MG63 (cell line): ENCODE measurements at places on chromosomes 2 and 18. TPM values are rescaled to one million over a fixed set of nuclear protein-coding genes. Genes with fewer than 3 reads are reported as not detected.
A peak's percentile ranks its signal among the peaks of the same experiment; 100 is the strongest.

- no peak for DNase-seq
Measured at GRCh38 chr2:240663546-240664190, 19.0 kb downstream of the AQP12B start.

DNA sequence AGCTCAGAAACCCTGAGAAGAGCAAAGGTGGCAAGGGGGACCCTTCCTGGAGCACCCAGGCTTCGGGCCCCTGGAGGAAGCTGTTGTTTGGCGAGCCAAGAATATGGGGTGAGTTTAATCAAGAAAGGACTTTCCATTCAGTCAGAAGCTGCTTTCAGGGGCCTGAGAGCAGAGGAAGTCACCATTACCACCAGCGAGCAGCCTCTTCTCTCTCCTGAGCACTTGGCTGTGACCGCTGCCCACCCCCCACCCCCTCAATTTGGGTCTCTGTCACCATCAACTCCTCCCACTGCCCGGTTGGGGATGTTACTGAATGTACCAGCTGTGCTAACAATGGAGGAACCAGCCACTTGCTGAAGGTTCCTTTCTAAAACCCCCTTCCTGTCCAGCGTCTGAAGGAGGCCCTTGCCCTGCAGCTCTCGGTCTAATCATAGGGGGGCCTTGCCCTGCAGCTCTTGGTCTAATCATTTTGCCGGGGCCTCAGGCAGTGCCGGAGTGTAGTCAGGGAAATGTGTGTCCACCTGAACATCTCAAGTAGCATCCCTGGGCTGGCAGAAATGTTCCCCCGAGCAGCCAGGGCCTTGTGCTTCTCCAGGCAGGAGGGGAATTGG lies 943 bp downstream of the INPP5D start:
- no peak for DNase-seq

DNA sequence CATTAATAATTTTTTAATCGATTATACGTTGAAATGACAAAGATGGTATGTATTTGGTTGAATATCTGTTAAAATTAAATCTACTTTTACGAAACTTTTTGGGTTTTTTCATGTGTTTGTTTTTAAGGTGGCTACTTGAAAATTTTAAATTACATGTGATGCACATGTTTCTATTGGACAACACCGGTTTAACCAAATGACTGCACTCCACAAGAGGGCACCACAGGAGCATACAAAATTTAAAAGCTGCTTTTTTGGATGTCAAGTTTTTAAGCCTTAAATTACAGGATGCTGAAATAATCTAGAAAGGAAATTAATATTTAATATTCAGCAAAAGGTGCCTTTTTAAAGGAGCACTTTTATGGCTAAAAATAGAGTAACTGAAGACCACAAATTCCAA lies 98.7 kb downstream of the ACVR1 start:
- DNase-seq: peak; percentile 23

- no peak for DNase-seq
Measured at GRCh38 chr18:68440433-68440832, 274.5 kb downstream of the TMX3 start.

DNA sequence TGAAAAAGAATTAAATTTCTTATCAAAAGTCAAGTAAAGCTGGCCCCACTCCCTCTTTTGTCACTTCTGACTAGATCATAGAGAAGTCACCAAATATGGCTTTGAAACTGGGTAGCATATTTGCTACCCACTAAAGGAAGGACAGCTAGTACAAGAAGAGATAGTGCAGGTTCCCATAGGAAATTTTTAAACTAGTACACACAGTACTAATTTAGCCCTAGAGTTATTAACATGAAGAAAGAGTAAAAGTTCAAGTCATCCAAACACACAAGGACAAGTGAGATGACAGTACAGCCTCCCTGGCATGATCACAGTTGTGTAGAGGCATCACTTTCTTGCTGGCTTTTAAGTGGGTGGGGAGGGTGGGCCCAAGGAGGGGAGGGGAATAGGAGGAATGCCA lies 100.9 kb downstream of the IRS1 start:
- DNase-seq: no peak

GRCh38 chr18:5036523-5036922 lies 160.5 kb downstream of the AKAIN1 start:
- no peak for DNase-seq

DNA sequence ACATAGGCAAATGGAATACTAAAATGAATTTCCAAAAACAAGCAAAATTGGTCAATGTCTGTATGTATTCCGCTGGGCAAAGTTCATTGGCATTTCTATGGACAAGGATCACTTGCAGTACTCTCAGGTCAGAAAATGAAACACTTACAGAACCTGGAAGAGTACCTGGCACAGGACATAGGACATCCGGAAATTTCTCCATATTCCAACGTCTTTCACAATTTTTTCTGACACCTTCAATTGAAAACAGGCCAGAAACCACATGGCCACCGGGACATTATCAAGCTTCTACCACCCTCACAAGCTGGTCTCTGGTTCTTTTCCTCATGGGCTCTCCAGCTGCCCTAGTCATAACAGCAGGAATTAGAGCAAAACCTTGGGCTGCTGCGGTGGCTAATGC lies 96.9 kb upstream of the MSH6 start:
- no peak for DNase-seq

DNA sequence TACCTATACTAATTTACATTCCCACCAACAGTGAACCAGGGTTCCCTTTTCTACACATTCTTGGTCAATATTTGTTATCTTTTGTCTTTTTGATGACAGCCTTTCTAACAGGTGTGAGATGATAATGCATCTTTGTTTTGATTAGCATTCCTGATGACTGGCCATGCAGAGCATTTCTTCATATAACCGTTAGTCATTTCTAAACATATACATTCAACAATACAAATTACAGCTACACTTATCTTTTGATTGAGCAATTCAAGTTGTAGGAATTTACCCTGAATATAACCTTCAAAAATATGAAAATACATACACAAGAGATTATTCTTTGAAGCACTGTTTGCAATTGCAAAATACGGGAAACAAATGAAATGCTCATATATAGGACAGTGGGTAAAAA lies 94.9 kb downstream of the TMEM131 start:
- DNase-seq: no peak

DNA sequence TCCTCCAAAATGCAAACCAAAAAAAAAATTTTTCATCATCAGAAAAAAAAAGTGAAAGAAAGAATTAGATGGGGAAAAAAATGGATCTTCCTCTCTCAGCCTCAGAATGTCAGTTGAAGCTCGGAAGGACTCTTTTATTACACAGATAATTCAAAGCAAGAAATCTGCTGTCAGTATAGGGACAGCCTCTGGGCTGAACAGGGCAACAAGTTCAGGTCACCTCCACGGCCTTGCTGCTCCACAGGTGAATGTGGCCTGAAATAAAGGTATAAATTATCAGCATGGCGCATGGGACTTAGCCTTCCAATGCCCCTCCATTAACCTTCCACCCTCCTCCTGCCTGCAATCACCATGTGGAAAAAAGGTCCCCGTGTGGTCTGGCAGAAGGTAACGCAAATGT lies 316.8 kb upstream of the POU3F3 start:
- DNase-seq: no peak

DNA sequence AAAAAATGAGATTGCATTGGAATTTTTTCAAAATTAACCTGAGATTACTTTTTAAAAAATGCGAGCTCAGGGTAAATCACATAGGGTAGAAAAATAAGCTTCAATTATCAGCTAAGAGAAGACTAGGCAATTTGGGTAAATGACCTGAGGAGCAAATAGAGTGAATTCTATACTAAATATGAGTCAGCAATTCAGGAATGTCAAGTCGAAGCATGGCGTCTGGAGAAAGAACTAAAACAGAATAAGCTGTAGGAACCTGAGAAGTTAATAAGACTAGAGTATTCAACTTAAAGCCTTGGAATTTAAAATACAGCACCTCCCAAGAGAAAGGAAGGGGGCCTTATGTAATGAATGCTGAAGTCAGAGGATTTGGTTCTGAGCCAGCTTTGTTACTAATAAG lies 487.0 kb downstream of the SUCLG1 start:
- no peak for DNase-seq

DNA sequence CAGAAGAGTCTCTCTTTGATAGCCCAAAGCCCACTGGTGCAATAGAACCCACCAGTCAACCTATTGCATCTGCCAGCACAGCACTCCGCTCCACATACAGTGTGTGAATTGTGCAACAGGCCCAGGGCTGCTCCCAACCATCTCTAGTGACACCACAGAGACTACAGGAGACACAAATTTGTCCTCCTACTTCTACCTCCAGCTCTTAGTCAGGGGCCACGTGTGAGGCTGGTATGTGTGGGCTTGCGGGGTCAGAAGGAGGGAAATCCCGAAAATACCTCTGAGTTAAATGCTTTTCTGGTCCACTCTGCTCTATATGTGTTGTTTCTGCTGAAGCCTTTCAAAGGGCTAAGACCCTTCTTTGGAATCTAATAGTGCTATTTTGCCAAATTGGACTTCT lies 18.0 kb downstream of the DGUOK start:
- no peak for DNase-seq

GRCh38 chr18:11925800-11926481 lies 17.8 kb upstream of the MPPE1 start:
- no peak for DNase-seq

GRCh38 chr2:6080932-6081753 lies 389.0 kb downstream of the SOX11 start:
- no peak for DNase-seq

GRCh38 chr18:71025505-71026225 lies 736.8 kb downstream of the SOCS6 start:
- DNase-seq: no peak

GRCh38 chr2:72694715-72695496 lies 130.9 kb downstream of the EXOC6B start:
- peak; percentile 27 for DNase-seq

DNA sequence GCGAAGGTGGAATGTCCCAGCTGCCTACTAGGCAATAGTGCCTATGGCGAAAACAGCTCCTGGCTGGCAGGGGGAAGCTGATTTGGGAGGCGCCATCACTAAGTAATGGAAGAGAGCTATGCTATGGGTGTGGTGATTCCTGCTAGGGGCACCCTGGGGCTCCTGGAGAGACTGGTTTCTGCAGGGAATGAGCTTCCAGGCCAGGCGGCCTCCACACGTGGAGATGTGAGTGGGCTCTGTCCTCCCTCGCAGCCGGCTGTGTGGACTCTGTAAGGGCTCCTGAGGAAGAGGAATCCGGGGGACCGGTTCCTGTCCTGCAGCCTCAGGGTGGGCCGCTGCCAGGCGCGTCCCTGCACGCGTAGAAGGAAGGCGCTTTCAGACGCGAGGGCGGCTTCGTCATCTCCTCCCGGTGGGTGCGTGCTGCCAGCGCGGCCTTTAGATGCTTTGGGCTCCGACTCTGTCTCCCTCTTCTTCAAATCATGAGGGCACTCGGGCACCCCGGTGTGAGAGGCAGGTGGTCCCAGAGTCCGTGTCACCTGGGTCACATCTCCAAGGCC lies 55.5 kb upstream of the ANKRD62 start:
- no peak for DNase-seq

GRCh38 chr18:79559436-79559835 lies 120.2 kb upstream of the CTDP1 start:
- DNase-seq: no peak

GRCh38 chr2:127415593-127416505 lies 2.4 kb upstream of the PROC start:
- DNase-seq: no peak

DNA sequence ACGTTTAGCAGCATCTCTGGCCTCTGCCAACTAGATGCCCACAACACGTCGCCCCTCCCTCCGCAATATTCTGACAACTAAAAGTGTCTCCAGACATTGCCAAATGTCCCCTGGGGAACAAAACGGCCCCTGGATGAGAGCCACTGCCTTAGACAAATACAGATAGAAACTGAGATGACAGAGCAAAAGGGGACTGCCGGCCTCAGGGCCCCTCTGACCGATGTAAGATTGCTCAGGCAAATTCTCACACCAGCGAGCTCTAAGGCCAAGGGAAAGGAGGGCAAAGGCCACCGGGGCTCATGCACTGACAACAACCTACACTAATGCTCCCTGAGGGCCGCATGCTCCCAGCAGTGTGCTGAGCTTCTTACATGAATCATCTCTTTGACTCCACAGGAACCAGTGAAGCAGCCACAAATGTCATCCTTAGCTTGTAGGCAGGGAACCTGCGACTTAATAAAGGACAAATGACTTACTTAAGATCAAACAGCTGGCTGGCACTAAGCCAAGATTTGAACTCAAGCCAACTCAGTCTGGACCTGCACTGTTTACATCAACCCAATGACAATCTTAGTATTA lies 228.5 kb downstream of the TTC32 start:
- DNase-seq: peak; percentile 34

- peak; percentile 39 for DNase-seq
Measured at GRCh38 chr2:127155947-127156346, 49.0 kb upstream of the BIN1 start.

GRCh38 chr2:99399063-99399462 lies 61.9 kb downstream of the EIF5B start:
- no peak for DNase-seq

DNA sequence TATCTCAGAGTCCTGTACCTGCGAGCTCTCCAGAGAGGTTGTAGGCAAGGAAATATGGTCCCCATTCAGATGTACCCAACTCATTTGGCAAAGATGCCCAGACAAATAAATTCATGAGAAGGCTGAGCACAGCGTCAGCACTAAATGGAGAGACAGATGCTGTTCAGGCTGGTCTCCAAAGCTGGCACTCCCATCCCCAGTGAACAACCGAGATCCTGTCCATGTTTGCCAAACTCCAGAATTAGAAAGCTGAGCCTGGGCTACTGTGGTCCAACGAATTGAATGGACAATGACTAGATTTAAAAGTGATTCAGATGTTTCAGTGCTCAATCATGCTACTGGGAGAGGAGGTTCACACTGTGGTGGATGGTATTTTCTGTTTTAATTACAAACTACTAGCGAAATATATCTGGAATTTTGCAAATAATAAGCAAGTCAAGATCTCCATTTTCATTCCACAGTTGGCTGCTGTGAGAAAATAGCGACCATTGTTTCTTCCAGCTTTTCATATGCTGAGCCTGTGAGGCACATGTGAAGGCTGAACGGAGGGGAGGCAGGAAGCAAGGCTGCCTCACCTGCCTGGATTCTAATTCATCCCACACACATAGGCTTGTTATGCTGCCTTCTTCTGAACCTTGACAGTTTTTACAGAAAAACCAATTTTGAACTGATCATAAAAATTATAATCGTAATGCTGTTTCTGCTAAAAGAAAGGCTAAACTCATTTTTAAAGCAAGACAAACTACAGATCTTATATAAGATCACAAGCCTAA lies 22.6 kb upstream of the DAPL1 start:
- peak; percentile 84 for DNase-seq

The SPP2 gene
- not detected in 2 replicates for total RNA-seq

The WDPCP gene
- 7.8 and 11.0 TPM in 2 replicates for total RNA-seq

The GREB1 gene
- total RNA-seq: 2.7 and 3.1 TPM in 2 replicates

The CNGA3 gene
- not detected in 2 replicates for total RNA-seq

The UCN gene
- total RNA-seq: 1.3 TPM in 1 of 2 replicates, not detected in the other

The GALNT14 gene
- 3.9 and 6.3 TPM in 2 replicates for total RNA-seq

The FEV gene
- total RNA-seq: not detected in 2 replicates

The SPATA3 gene
- not detected in 2 replicates for total RNA-seq

The FBXO11 gene
- 22.2 and 22.5 TPM in 2 replicates for total RNA-seq
